ENCODE measurements at places on chromosomes 5 and 9.

- no peak for DNase-seq
These were observed 75.8 kb downstream of the ARHGAP26 start for GRCh38 chr5:142845954-142846398.

GRCh38 chr5:17992291-17992690, 358.0 kb downstream of the TAF11L14 start:
- DNase-seq = no peak

- DNase-seq = no peak
These were observed 39.4 kb downstream of the KLHL3 start for GRCh38 chr5:137696481-137696880.

DNA sequence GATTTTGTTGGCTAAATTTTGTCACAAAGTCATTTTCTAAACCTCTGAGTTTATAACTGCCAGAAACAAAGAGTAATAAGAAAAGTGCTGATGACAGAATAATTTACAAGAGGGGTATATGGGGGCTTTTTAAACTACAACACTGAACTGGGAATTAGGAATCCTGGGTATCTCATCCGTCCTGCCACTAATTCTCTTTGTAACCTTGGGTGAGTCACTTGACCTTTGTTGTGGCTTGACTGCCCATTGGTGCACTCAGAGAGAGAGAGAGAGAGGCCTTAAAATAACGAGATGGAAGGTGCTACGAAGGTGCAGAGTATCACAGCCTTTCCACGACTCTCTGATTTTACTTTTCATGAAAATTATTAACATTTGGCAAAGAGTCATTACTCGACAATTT, 130.3 kb upstream of the CNTLN start:
- DNase-seq = no peak

DNA sequence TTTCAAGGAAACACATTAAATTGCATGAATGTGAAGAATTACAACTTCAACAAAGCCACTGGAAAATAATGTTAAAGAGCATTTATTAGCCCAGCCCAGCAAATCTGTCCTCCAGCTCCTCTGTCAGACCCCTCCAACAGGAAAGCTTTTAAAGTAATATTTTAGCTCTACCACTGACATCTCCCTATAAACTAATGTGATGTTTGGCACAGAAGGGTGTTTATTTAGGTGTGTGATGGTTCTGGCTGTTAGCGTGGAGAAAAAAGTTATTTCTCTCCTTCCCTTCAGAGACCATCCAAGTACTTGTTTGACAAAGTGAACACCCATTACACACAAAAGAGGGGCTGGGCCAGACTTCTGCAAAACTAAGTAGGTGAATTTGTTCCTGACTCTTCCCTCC, 111.9 kb upstream of the TARS1 start:
- DNase-seq = no peak

GRCh38 chr5:173355561-173355960, 27.3 kb upstream of the STC2 start:
- DNase-seq = no peak

GRCh38 chr9:124116683-124117363, 105.3 kb downstream of the LHX2 start:
- DNase-seq = no peak

- no peak for DNase-seq
These were observed 226.3 kb downstream of the AOPEP start for GRCh38 chr9:94952565-94953373.

DNA sequence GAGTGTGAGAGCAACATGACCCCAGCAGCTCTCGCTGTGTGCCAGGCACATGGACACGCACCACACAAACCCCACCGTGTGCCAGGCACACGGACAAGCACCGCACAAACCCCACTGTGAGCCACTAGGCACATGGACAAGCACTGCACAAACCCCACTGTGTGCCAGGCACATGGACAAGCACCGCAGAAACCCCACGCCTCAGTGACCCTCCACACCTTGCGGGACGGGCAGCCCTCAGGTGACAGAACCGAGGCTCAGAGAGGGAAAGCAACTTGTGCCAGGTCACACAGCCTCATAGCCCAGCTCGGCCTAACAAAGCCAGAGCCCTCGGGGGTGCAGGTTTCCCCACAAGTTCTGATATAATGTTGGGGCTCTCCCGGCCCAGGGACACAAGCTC, 2.0 kb upstream of the GPSM1 start:
- no peak for DNase-seq

DNA sequence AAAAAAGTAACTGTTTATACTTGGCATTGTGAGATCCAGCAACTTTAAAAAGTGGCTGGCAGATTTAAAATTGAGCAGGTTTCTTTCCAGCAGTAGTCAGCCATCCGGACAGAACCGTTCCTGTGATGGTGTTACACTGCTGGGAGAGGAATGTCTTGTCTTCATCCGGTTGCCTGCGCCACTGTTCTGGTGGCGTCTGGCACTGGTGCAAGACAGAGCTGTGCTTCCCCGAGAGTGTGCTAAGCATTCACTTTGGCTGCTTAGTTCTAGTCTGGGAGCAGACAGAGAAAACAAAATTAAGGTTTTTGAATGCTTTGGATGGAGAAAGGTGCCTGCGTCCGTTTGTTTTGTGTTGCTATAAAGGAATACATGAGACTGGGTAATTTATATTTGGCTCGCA, 35.5 kb upstream of the CREBRF start:
- no peak for DNase-seq

GRCh38 chr5:61186634-61187033, 24.4 kb upstream of the SMIM15 start:
- DNase-seq = no peak
